ENCODE measurements at places on chromosomes 12 and 14.

DNA sequence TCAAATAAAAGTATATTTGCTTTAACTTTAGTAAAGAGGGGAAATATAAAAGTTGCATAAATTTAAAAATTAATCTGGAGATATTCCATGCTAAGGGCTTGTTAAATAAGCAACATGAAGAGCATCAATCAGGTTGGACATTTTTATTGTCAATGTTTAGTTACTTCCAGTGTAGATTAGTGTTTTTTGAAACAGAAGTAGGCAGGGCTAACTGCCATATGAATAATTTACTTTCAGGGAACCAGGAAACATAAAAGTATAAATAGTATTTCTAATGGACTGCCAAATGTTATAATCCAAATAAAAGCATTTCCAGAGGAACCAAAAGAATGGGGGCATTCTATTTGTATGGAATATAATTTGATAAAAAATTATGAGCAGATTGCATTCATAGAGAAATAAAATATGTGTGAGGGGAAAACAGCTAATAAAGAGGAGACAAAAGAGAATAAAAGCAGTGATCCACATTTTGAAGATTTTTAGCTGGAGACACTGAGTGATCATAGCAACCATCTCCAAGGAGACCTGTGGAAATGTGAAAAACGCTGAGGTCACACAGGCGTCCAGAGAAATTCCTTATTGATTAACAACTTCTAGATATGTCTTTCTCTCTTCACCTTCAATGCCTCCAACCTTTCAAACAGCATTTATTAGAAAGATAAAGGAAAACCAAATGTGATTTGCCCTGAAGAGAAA lies 70.8 kb downstream of the SRGAP1 start:
- no peak for DNase-seq

- DNase-seq, result no peak
Measured at GRCh38 chr14:55834390-55834789, 254.4 kb downstream of the KTN1 start.

- no peak for DNase-seq
Measured at GRCh38 chr12:109844091-109844490, 10.9 kb upstream of the TRPV4 start.

DNA sequence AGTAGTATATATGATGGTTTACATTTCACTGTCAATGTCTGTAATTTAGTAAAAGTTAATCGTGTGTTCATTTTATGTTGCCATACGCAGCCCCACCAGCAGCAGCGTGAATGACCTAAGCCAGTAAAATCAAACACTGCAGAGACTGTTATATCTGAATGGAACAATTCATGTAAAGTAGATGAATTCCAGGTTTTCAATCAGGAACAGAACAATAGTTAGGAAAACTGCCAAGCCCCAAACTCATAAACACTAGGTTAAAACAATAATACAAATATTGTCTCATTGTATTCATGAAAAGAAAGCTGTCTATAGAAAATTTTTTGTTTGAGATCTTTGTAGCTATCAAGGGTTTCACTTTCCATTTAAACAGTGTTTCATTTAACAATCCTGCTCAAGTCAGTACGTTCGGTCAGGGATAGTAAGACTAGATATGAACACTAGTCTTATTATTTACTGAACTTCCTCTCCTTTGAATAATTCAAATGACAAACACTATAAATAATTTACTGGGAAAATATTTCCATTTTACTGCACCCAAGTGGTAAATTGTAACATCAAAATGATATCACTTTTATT lies 256.8 kb upstream of the FLRT2 start:
- no peak for DNase-seq

DNA sequence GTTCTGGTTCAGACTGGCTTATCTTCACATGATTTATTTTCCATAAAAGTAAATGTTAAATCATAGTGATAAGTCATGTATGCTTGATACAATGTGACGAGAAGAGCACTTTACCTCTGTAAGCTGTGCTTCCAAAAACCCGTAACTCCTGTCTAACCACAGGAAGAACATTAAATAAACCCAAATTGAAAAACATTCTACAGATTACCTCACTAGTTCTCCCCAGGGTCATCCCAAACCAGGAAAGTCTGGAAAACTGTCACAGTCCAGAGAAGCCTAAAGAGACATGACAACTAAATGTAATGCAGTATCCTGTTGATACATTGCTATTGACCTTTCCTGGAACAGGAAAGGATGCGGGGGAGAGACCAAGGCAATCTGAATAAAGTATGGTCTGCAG lies 32.5 kb upstream of the DUSP6 start:
- no peak for DNase-seq

- DNase-seq, result no peak
Measured at GRCh38 chr12:24933694-24934407, 15.1 kb downstream of the BCAT1 start.

DNA sequence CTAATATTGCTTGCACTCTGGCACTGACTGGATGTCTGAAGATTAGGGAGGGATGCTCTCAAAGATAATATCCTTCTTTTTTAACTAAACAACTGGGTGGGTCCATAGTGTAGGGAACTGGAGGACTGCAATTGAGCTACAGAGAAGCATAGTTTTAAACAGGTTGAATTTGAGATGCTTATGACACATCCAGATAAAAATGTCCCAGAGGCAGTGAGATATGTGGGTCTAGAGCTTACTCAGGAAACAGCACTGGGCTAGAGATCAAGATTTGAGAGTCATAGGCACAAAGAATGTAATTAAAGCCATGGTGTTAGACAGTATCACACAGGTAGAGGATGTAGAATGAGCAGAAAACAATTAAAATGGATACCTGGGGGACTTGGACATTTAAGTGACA lies 198.4 kb downstream of the NELL2 start:
- DNase-seq, result no peak

DNA sequence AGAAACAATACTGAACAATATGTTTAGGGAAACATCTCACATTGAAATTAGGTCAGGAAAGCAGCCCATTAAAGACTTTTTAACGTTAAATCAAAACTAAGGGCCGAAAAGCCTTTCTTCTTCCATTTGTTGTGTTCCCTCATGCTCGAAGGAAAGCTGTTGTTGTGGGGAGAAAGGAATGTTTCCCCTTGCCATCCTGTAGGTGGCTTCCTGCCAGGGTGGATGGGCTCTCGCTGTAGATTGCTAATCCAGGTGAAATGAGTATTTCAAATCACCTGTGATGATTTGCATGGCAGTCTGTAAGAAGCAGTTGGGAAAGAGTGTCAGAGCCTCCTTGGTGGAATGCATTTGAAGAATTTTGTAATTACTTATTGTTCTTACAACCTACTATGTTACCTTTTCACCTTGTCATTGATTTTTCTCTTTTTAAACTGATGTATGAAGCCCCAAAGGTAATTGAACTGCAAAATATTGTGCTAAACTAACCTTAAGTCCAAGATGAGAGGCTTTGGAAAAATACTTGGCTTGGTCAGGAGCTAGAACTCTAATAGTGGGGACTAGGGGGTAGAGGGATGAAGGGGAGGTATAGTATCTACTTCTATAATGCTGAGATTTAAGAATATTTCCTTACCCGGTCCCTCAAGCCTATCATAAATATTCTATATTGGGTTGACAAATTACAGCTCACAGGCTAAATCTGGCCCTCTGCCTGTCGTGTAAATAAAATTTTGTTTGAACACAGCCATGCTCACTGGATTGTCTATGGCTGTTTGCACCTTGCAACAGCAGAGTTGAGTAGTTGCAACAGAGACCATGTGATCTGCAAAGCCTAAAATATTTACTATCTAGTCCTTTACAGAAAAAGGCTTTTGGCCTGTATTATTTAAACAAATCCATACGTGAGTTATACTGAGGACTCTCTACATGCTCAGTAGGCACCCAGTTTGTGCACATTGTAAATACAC lies 7.7 kb upstream of the DCP1B start:
- DNase-seq, result no peak

DNA sequence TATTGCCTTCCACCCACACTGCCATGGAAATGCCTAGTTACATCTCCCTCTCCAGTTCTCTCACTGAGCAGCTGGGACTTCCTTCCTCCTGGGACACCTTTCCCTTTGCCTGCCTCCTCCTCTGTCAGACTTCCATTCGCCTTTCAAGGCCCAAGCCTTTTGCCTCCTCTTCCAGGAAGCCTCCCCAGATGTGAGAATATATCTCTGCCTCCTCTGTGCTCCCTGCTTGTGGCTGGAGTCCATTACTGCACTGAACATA lies 3.1 kb downstream of the IFI27L2 start:
- no peak for DNase-seq

DNA sequence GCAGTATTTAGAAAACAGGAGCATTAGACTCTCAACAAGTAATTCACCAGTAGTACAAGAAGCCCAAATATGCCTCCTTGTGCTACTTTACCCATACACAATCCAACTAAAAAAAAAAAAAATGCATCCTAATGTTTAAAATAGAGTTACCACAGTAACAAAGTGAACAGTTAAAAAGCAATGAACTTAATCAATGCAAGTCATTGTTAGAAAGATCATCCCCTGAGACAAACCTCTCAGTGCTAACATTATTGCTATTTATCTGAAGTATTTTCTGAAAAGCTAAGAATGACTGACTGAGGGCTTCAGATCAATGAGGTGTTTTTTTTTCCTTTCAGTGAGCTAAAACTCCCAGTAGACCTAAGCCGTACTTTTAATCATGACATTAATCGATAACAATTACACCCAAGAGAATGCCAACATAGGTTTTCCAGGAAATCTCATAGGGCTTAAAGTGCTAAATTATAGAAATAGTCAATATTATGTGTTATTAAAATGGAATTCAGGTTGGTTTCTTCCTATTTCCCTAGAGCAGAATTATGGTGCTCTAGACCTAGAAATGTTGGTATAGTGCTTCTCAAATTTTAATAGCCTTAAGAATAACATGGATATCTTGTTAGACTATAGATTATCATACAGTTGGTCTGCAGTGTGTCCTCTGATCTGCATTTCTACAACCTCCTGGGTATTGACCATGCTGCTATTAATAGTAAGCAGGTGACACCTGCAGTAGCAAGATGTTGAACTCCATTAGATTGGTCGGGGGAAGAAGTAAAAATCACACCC lies 123.0 kb downstream of the PRKD1 start:
- no peak for DNase-seq

- no peak for DNase-seq
Measured at GRCh38 chr12:93636708-93637107, 40.5 kb upstream of the CRADD start.

GRCh38 chr12:1131811-1132224 lies 140.8 kb downstream of the ERC1 start:
- no peak for DNase-seq

DNA sequence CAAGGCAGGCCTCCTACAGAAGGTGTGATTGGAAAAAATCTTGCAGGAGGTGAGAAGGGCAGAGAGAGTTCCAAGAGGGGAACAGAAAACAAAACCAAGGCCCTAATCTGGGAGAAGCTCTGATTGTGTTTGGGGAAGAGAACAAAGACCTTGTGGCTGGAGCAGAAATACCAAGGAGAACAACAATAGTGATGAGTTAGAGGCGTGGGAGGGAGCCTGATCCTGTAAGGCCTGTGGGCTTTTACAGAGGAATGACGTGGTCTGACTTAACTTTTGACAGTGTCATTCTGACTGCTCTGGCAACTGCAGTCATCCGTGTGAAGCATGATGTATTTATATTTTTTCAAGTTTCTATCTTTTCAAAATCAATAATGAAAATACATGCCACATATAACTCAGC lies 200.6 kb downstream of the ANO4 start:
- DNase-seq, result no peak

DNA sequence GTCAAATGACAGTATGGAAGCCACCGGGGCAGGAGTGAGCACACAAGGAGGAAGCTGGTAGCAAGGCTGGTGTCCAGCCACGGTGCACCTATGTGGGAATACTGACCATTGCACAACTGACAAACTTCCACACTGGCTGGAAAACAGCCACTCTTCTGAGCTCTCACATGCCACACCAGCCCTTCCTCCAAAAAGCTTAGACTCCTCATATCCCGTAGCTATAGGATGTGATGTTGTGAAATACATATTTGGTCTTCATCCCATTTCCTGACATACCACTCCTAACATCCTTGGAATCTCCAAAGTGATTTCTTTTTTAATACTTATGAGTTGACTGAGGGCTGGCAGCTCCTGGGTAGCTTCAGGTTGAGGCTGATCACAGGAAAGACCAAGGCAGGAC lies 103.6 kb downstream of the NTF3 start:
- DNase-seq, result no peak

DNA sequence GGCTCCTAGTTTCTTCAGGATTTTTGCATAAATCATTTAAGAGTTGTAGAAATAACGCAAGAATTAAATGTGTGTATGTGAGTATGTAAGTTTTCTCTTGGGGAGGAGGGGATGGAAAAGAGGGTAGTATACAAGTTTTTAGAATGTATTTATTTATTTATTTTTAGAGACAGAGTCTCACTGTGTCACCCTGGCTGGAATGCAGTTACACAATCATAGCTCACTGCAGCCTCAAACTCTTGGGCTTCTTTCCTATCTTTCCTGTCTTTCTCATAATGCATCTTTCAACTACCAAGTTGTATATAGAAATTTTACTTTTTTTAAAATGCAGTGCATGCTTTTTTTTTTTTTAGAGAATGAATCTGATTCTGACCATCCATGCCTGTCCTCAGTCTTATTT lies 269.0 kb upstream of the GARIN2 start:
- DNase-seq, result no peak

- no peak for DNase-seq
Measured at GRCh38 chr12:8697120-8697475, 693 bp upstream of the RIMKLB start.

DNA sequence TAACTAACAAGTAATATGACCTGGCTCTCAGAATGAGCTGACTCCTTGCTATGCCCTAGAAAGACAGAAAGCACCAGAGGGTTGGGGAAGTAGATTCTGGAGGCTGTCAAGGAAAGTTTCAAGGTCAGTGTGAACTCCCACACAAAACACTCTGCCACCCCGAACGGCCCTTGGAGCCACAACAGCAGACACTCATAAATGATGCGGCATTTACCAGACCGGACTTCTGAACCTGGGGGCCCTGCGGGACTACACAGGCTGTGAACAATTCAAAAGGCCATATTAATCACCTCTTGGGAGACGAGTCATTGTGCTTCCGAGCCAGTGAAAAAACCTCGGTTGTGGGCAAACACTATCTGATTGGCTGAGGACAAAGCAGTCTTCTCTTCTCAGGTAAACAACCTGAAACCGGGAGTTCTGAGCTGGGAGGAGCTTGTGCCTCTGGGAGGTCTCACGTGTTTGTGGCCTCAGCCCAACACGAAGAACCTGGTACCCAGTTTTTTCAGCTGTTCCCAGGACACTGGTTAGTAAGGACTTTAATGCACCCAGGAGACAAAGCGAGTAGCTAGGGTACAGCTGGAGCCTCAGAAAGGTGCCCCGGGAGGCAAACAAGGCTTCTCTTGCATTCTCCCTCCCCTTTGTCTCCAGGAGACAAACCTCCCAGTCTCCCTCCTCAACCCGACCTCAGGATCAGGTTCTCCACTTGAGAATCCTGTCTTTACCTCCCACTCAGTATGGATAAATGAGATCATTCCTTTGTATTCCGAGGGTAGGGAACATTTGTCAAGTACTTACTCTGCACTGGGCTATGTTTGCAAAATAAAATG lies 35.3 kb downstream of the VWF start:
- DNase-seq, result no peak

GRCh38 chr12:6827982-6828780 lies at the start of gene P3H3:
P3H3 (plus strand) TSS chr12:6828407; CDS start chr12:6828441, 34 bp downstream.
- DNase-seq, result no peak

Measured in stimulated activated CD8-positive, alpha-beta memory T cell treated with anti-CD3 and anti-CD28 coated beads, Interleukin-15, amount 100 ng/mL, for 1 hour (primary cell).